ENCODE measurements at places on chromosomes 6 and 20.

GRCh38 chr20:37988306-37988954 is 44.8 kb downstream of the TTI1 start:
- DNase-seq = no peak

GRCh38 chr20:50537546-50538201 is 27.5 kb downstream of the PTPN1 start:
- no peak for DNase-seq

GRCh38 chr6:90086517-90086916 is 192.2 kb downstream of the GJA10 start:
- DNase-seq = no peak

DNA sequence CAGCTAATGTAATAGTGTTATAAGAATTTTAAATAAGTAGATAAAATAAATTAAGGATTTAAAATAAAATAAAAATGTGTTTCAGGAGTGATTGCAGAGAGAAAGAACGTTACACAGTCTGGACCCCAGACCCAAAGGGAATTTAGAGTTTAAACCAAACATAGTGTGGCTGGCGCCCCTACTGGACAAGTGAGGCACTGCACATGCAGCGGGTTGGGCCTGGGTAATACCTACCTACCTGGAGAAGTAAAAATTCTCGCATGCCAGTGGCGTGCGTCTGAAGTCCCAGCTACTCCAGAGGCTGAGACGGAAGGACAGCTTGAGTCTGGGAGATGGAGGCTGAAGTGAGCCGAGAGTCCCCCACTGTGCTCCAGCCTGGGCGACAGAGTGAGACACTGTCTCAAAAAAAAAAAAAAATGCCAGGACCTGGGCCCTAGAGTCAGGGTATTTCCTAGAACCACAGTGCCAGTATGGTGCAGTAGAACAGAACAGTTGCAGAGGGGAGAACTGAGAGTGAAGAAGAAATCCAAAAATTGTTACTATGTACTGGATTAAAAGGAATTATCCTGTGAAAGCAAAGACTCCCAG is 71.4 kb upstream of the TCF21 start:
- DNase-seq = no peak

GRCh38 chr20:3223994-3224680 is 14.8 kb downstream of the ITPA start:
- no peak for DNase-seq

GRCh38 chr6:145848541-145848940 is 33.9 kb upstream of the FBXO30 start:
- DNase-seq = no peak

GRCh38 chr6:20605581-20605980 is 71.3 kb downstream of the CDKAL1 start:
- no peak for DNase-seq

DNA sequence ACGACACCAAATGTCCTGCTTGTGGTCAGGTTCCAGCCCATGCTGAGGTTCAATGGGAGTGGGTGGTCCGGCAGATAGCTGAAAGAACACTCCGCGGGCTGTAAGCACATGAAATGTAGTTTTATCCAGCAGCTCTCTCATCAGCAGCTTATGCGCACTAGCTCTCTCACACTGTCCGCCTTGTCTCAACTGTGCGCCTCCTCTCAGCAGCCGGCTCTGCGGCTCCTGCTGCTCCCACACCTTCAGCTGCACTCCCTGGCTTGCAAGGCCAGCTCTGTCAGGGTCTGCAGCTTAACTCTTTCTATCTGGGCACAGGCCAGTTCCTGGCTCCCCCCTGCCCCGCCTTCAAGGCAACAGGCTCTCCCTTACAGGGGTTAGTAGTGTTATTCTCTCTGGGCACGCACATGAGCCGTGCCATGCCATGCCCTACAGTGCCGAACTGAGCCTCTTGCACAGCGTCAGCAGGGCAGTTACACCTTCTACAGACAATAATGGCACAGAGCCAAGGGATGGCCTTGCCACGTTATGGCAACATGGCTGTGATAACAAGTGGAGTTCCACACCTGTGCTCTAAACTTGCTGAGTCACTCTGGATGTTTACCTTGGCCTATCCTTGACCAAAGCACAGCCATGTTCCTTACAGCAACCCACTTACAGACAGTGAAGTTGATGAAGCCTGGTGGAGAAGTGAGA is 84.0 kb upstream of the LRFN2 start:
- DNase-seq = no peak

DNA sequence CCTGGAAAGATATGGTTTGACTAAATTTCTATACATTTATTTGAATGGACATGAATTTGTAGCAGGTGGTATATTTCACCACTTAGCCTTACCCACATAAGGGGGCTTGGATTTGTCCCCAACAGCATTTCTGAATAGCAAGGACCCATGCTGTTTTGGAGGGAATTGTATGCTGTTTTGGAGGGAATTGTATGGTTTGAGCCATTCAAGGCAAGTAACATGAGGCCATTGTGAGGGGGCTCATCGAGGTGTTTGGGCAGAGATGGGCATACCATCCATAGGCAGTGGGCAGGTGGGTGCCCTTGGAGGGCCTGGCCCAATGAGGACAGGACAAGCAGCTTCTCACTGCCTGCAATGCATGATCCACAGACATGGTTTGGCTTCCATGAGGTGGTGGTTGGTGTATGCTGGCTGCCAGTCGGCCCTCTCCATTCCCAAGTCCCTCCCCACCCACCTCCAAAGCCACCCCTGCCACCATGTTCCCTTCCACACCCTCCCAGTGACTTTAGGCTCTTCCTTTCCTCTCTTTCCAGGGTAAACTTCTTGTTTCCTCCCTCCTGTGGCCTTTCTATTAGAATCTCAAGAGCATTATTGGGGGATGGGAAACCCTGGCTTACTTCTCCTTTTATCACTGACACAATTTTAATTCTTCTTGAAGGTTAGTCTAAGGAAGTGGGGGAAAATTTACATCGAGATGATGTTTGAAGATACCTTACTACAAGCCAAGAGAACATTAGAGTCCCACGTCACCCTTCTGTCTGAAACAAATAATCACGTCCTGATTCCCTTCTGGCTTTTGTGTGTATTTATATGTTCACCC is 13.2 kb upstream of the PXDC1 start:
- DNase-seq = no peak

DNA sequence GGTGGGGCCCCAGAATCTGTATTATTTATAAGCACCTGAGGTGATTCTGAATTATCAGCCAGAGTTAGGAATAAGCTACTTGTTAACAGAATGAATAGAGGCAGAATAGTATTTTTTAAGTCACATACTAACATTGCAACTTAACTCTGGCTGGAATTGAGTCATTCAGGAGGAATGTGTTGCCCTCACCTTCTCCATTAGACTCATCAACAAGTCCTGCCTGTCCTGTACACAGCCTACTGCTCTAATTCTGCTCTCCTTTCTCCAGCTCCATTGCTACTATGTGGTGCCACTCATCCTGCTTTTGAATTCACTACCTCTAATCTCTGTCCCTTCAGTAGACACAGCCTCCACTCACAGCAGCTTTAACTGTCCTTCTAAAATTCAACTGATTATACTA is 669.4 kb downstream of the DHX35 start:
- no peak for DNase-seq

DNA sequence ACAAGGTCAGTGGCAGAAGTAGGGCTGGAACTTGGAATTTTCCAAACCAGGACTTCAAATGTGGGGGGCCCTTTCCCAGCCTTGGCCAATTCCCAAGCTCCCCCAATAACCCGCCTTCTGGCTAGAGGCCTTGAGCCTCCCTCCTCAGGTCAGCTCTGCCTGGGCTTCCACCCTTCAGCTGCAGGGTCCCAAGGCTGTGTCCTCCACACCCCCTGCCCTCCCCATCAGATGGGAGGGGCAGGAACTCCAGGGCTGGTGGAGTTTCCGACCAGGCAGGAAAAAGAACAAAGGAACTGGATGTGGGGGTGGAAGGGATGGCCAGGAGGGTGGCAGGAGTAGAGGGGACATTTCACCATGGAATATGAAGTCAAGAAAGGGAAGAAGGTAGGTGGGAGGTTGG is at the start of gene CCM2L:
Gene CCM2L, plus strand, starts transcription at position 338 of the 400 bp plus-strand sequence. Its CDS starts 17 bp downstream, at position 355.
- no peak for DNase-seq

DNA sequence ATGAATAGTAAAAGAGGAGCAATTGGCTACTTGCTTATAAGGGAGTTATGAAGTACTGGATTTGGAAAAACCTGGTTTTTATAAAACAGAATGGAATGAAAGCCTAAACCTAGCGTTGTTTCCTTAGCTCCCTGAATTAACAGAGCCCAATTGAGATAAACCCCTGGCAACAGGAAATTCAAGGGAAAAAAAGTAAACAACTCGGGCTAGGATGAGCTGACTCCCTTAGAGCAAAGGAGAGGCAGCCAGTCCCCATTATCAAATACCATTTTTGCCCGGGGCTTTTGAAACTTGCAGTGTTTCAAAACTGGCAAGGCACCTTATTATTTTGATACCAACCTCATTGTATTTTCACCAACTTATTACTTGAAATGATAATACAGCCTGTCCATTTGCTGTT is 587.5 kb downstream of the CD109 start:
- no peak for DNase-seq

DNA sequence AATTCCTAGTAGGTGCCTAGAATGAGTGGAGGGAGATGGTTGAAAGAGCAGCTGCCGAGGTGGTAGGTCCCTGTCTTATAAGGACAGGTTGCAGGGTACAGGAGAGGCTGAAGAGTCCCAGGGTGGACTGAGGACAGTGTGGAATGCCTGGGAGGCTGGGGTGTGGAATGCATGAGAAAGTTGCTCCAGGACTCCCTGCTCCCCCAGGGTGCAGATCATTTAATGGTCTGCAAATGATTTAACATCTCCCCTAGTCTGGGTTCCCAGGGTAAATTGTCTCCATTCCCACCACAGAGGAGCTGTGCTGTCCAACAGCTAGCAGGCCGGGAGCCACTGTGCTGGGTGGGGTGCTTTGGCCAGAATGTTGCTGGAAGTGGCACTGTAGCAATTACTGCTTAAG is 76.0 kb downstream of the CD83 start:
- DNase-seq = no peak

- DNase-seq = no peak
These were observed 114.8 kb upstream of the SNX9 start for GRCh38 chr6:157708239-157708638.

DNA sequence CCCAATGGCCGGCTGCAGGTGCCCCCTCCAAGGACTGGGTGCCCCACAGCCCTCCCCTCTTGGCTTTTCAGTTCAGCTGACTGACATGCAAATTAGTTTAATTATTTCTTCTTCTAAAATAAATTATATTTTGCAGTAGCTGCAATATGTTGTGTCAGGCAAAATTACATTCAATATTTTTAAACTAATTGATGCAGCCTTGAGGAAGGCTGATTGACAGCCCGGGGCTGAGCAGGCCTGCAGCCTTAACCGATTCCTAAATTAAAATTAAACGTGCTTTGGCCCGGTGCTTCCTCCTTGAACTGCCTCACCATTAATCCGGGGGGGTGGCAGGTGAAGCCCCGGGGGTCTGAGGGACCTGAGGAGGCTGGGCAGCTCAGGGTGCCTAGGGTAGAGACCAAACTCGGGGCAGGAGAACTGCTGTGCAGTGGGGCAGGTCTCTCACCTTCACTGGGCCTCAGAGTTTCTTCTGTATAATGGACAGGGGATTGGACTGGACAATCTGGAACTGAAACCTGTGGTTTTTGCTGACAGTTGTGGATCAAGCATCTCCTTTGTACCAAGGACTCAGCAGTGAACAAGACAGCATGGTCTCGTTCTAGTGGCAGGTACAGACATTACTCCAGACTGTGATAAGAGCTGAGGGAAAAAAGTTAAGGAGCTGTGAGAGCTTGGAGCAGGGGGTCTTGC is 72.5 kb downstream of the CD40 start:
- no peak for DNase-seq

- DNase-seq = peak; percentile 27
These were observed 72.1 kb downstream of the FOXA2 start for GRCh38 chr20:22511943-22512910.

GRCh38 chr20:46411637-46412036 is 5.2 kb upstream of the ELMO2 start:
- no peak for DNase-seq

GRCh38 chr6:153960281-153960680 is 78.8 kb upstream of the OPRM1 start:
- no peak for DNase-seq

- no peak for DNase-seq
These were observed 36.1 kb downstream of the DSE start for GRCh38 chr6:116406678-116407345.

GRCh38 chr20:57589728-57590484 is 29.0 kb downstream of the PCK1 start:
- DNase-seq = no peak

GRCh38 chr20:44614525-44614924 is 32.1 kb downstream of the PKIG start:
- no peak for DNase-seq

DNA sequence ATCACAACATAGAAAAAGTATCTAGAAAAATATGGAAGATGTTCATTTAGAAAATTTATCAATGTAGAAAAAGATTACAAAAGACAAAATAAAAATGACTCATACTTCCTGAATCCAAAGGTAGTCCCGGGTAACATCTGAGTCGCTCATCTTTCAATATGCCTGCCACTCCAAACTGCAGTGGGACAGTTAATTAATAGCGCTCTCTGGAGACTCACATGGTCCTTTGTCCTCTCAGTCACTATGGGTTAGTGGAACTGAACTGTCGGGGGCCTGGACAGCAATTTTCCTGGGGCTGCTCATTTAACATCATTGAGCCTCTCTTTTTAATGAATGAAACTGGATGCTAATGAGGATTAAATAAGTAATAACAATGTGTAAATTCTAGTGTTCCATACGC is 103.4 kb downstream of the MAP3K4 start:
- DNase-seq = no peak

DNA sequence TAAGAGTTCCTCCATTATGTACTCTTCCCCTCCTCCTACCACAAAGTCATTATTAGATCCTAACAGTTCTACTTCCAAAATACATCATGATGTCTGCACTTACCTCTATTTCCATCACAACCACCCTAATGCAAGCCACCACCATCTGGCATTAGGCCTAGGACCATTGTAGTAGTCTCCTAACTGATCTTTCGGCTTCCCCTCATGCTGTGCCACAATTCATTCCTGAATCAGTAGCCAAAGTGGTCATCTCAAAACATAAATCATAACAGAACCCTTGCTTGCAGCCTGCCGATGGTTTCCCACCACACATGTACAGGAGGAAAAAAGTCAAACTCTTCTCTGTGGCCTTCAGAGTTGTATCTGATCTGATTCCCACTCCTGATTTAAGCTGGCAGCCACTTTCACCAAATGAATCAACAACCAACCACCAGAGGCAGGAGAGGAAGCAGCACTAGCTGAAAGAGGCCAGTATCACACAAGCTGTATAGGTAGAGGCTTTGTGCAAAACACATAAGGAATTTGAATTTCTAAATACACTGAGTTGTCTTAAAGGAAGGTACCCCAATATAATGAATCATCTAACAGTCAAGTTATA is 26.1 kb downstream of the FAM184A start:
- no peak for DNase-seq

GRCh38 chr6:148517470-148517869 is 174.8 kb downstream of the SASH1 start:
- no peak for DNase-seq

DNA sequence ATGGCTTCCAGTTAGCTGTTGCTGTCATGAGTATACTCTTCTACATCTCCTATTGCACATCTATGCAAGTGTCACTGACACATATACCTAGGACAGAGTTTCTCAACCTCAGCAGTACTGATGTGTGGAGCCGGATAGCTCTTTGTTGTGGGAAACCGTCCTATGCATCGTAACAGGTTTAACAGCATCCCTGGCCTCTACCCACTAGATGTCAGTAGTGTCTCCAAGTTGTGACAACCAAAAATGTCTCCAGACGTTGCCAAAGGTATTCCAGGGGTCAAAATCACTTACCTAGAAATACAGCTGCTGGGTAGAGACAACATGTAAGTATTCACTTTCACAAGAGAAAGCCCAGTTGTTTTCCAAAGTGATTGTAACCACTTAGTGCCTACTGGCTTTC is 637.6 kb downstream of the RNF144B start:
- no peak for DNase-seq
